ENCODE measurements at places on chromosomes 6 and 20.

DNA sequence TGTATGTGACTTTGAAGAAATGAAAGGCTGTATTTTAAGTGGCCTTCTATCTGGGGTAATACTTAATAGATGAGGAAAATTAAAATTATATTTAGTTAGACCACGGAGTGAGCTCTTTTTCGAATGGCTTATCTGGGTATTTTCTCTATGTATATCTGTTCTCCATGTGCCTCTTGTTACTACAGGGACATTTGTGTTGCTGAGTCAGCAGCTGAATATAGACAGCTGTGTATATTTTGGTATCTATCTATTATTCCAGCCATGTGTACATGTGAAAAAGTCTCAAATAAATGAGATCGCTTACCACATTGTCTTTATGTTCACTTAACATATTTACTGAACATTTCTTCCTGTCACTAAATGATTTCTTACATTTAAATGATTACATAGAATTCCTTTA is 57.2 kb downstream of the TMEM200A start:
- no peak for DNase-seq

- DNase-seq = no peak
These were observed 17.9 kb downstream of the PLCG1 start for GRCh38 chr20:41155261-41155660.

DNA sequence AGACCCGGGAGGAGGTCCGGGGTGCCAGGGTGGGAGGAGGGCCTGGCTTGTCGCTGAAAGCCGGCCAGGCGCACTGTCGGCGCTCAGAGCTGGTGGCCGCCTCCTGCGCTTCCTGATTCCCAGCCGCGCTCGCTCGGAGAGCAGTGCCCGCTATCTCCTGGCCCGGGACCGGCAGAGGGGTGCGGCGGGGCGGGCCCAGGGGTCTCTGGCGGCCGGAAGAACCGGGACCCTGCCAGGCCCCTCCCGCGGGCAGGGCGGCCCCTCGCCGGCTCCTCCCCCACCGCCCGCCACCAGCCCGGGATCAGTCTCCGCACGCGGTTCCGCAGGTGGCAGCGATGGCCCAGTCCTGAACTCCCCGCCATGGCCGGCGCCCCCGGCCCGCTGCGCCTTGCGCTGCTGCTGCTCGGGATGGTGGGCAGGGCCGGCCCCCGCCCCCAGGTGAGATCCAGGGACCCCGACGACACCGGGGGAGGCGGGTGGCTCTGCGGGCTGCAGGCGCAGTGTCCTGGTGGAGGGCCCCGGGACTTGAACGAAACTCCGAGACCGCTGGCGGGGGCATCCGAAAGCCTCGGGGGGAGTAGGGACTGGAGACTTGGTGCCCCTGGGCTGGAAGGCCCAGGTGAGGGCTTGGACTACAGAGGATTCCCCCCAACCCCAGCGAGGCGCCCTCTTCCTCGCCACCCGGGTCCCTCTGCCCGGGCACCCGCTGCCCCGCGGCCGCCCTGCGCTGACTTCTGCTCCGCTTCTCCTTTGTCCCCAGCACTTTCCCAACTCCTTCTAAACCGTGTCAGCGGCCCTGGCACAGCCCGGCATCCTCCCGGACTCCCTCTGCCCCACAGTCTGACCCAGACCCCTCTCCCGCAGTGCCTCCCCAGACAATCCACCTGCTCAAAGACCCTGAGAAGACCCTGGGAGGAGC is at the start of gene GLP1R:
GLP1R (plus strand) TSS at position 301 of the 919 bp plus-strand sequence; CDS start at position 361, 60 bp downstream.
- no peak for DNase-seq

- DNase-seq = no peak
These were observed 71.3 kb downstream of the AKAP12 start for GRCh38 chr6:151310852-151311767.

DNA sequence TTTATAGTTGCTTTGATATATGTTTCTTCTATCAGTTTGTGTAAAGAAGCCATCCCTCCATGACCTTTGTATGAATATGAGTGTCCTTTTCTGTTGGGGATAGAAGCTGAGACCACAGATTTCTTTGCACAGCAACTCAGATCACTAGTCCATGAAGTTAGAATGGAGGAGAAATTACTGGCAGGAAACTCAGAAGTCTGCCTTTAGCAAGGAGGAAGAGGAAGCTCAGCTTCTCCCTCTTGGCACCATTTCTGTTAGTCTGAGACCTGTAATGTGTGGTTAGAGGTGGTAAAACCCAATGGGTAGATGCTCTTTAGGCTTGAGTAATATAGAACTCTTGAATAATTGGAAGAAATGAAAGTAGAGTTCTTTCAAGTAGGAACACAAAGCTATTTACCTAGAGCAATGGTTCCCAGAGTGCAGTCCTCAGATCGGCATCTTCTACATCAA is 995.3 kb upstream of the FLRT3 start:
- no peak for DNase-seq

DNA sequence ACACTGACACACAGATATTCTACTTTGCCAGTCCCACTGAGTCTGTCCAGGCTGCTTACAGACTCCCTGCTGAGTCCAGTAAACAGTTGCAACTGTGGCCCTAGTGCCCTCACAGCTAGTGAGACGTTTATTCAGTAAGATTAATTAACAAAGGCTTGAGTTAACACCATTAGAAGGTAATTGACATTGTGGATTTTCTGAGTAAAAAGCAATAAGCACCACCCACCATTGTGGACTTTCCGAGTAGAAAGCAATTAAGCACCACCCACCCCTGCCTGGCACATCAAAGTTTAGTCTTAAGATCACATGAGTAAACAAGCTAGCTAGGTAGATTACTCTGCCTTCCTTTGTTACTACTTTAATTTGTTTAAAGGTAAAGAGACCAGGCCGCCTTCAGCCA is 408.6 kb upstream of the IMPG1 start:
- DNase-seq = no peak

DNA sequence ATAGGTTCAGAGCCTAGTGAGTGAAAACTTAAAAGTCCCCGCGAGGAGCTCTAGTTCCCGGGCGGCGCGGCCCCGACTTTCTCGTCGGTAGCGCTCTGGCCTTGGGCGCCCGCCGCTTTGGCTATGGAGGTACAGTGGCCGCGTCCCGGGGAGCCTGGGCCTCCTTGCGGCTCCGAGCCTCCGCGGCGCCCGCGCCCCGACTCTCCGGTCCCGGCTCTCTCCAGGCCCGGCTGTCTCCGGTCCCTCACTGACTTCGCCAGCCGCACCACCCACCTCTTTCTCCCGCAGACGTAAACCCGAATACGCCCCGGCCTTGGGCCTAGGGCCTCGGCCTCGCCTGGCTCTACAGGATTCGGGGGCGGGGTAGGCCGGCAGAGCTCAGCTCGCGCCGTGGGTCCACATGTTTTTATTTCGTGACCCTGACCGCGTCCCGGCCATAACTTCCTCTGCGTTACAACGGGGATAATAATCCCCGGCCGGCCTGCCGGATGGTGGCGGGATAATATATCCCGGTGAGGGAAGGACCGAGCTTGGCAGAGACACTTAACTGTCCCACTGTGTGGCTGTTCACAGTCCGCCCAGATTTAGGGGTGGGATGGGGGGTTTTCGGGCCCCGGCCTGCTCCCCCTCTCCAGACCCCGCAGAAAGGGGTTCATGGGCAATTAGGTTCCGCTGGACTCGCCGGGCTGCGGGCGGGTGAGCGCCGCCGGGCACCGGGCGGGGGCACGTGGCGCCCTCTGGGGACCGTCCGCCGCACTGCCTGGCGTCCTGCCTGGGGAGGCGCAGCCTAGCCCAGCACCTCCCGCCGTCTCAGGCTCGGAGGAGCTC is 10.0 kb upstream of the TBX18 start:
- no peak for DNase-seq

DNA sequence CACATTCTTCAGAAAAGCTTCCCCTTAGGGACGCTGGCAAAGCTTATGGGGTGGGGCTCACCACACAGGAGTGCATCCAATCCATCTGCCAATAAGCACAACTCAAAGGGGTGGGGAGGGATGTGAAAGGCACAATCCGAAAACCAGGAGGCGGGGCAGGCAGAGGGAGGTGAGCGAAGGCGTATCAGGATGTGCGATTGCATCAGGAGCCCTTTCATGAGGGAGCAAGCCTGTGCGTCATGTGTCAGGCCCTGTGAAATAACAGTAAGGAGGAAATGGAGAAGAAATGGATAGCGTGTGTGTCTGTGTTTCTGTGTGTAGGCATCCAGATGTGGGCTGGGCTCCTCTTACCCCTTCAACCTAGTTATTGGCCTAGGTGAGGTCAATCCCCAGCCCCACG is 382.4 kb upstream of the CDH4 start:
- no peak for DNase-seq

- DNase-seq = no peak
These were observed 78.9 kb downstream of the SLC35F1 start for GRCh38 chr6:117985916-117986315.

GRCh38 chr20:341682-342081 is 5.2 kb upstream of the NRSN2 start:
- DNase-seq = no peak

DNA sequence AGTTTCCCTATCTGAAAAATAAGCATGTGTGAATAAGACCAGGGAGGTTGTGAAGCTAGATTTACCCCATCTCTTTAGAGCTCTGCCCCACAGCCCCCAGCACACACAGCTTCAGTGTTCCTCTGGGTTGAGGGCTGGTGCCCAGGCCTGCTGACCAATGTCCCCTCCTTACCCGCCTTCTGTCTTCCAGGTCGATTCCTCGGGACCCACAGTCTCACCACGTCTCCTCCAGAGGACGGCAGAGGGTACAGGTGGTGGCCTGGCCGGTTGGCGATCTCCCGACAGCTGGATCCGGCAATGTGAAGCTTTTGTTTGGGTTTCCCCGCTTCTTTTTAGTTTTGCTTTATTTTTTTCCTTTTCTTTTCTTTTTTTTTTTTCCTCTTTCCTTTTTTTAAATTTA is 42.0 kb downstream of the STK35 start:
- DNase-seq = no peak

DNA sequence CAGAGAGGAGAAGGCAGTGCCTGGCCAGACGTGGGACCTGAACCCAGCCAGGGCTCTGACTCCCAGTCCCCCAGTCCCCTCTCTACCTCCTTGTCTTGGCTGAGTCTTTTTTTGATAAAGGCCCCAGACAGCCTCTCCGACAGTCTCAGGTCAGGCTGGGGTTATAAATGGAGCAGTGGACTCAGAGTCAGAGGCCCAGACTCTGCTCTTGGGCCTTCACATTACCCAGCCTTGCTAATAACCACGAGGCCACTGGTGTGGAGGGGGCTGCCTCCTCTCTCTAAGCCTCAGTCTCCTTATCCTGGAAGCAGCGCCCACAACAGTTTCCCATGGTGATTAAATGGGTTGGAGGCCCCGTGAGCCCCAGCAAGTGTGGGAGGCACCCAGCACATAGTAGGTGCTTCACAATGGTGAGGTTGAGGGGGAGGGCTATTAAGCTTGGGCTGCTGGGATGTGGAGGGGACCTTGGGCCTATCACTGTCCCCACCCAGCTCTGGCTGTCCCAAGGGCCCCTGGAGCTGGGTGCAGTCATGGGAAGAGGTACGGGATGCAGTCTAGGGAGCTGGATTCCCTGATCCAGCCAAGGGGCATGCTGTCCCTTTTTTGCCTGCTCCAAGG is 35.7 kb downstream of the TGM2 start:
- DNase-seq = no peak

GRCh38 chr20:31901615-31902014 is 31.2 kb downstream of the TTLL9 start:
- no peak for DNase-seq

- DNase-seq = no peak
These were observed 27.9 kb upstream of the HDAC2 start for GRCh38 chr6:113998811-113999210.

- no peak for DNase-seq
These were observed 3.1 kb downstream of the TRAPPC3L start for GRCh38 chr6:116542426-116542825.

GRCh38 chr6:17865243-17865642 is 122.2 kb downstream of the KIF13A start:
- no peak for DNase-seq

- no peak for DNase-seq
These were observed 36.8 kb downstream of the GCNT2 start for GRCh38 chr6:10557913-10558312.

GRCh38 chr6:100761841-100762240 is 119.3 kb downstream of the ASCC3 start:
- no peak for DNase-seq

DNA sequence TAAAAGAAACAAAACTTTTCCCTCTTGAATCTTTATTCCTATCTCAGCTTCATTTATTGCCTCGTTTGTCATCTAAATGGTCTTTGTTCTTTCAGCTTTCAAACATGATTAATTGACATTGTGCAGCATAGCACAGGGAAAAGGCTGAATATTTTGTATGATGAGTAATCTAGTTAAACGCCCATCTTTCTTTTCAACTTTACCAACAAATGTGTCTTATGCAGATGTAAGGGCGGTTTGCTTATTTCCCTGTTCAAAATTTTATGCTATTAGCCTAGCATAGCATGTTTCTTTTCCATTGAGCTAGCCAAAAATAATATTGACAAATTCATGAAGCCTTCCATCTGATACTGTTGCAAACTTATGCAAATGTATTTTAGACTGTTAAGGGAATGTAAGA is 176.4 kb upstream of the AKAP12 start:
- DNase-seq = no peak

DNA sequence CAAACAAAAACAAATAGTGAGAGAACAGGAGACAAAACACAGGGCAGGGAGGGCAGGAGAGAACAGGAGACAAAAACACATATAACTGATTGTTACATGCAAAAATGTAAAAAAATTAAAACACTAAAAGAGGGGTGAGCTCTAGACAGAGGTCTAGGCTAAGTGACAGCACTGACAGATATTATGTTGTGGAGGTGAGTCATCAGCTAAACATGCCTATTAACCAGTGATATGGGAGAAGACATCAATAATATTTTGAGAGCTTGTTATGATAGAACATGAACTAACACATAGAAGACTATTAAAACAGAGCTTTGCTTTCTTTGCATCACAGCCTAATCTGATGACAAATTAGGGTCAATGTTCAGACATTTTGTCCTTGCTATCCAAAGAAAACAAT is 972.7 kb downstream of the PRIM2 start:
- DNase-seq = no peak

- DNase-seq = no peak
These were observed 71.7 kb upstream of the SGK1 start for GRCh38 chr6:134389658-134390057.

- DNase-seq = no peak
These were observed 798.3 kb downstream of the MAFB start for GRCh38 chr20:39890697-39891096.

- DNase-seq = no peak
These were observed 100.9 kb downstream of the RNASET2 start for GRCh38 chr6:166855416-166855815.

DNA sequence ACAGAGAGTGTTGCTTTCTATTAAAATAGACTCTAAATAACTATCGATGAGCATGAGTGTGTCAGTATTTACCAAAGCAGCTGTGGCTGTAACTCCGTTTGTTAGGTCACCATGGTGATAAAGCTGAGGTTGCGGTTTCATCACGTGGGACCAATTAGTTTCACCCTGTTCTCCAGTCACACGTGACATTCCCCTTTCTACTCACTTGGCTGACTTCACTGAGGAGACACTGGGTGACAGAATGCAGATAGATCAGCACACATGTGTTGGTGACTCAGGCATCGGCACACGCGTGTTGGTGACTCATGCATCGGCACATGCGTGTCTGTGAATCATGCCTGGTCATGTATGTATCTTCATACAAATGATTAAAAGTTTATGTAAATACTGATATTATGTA is 285.4 kb downstream of the THBS2 start:
- no peak for DNase-seq
